Epithelial cell of proximal tubule (primary cell): ENCODE measurements at places on chromosomes 5 and 9. TPM values are rescaled to one million over a fixed set of nuclear protein-coding genes. Genes with fewer than 3 reads are reported as not detected.

Gene DENND1A
- 18.4 and 26.6 TPM in 2 replicates for total RNA-seq

Gene PCDHB2
- total RNA-seq = under 0.01 and 0.17 TPM in 2 replicates

Gene GPR150
- 0.58 TPM in 1 of 2 replicates, not detected in the other for total RNA-seq

Gene PCDHAC2
- not detected in 2 replicates for total RNA-seq

Gene NRG2
- 0.43 and 1.5 TPM in 2 replicates for total RNA-seq

Gene ASB6
- 22.3 and 29.2 TPM in 2 replicates for total RNA-seq

Gene DAB2
- 13.2 and 16.6 TPM in 2 replicates for total RNA-seq
